Kidney capillary endothelial cell (primary cell): ENCODE measurements at places on chromosomes 2 and 18.

- no peak for DNase-seq
Observed at GRCh38 chr2:20108655-20109396, 57.4 kb upstream of the LAPTM4A start.

- DNase-seq = no peak
Observed at GRCh38 chr2:238771218-238771617, 76.7 kb upstream of the TWIST2 start.

- no peak for DNase-seq
Observed at GRCh38 chr2:229410264-229410663, 139.2 kb upstream of the PID1 start.

DNA sequence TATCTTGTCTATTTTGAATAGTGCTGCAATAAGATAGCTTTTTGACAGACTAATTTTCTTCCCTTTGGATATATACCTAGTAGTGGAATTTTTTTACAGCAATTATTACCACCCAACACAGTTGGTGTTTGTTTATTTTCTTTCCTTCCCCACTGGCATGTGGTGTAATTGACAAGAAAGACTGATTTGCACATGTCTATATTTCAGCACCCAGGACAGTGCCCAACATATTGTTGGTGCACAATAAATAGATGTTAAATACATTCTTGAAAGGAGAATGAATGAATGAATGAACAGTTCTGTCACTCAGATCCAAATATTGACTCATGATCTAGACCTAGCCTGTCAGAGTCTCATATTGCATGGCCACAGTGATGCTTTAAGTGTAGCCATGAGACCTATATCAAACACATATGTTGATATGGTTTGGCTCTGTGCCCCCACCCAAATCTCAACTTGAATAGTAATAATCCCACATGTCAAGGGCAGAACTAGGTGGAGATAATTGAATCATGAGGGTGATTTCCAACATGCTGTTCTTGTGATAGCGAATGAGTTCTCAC is 538.2 kb downstream of the NYAP2 start:
- DNase-seq = no peak

DNA sequence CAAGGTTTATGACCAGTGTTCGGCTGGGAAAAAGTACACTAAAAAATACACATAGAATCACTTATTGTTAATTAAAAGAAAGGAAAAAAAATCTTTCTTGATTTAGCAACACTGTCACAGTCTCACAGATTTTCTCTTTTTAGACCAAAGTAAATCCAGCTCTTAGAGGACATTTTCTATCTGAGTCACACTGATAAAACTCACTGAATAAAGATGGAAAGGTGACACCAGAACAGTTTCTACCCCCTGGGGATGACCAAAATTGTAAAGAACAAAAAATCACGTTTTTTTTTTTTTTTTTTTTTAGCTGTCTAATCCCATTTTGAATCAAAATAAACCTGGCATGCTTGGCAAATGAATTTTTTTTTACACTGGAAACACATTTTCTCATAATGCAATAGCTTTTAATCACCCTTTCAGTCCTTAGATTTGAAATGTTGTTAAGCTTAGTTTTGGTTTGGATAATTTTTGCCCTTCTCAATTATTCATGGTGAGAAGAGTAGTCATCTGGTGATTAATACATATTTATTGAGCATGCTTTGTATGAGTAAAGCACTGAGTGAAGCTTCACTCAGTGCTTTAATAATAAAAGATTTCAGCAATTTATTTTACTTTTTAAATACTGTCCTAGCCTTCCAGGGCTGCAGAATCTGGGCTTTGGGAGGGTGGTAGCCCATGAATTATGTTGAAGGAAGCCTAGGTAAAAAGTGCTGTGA is 886.3 kb downstream of the SLC4A3 start:
- no peak for DNase-seq

- no peak for DNase-seq
Observed at GRCh38 chr18:60197671-60198462, 174.7 kb downstream of the MC4R start.
